Stimulated activated CD4-positive, alpha-beta T cell treated with anti-CD3 and anti-CD28 coated beads, Interleukin-1b, Interleukin-23, amount 100 ng/mL, for 1 hour (primary cell): ENCODE measurements at places on chromosomes 7 and 10.

DNA sequence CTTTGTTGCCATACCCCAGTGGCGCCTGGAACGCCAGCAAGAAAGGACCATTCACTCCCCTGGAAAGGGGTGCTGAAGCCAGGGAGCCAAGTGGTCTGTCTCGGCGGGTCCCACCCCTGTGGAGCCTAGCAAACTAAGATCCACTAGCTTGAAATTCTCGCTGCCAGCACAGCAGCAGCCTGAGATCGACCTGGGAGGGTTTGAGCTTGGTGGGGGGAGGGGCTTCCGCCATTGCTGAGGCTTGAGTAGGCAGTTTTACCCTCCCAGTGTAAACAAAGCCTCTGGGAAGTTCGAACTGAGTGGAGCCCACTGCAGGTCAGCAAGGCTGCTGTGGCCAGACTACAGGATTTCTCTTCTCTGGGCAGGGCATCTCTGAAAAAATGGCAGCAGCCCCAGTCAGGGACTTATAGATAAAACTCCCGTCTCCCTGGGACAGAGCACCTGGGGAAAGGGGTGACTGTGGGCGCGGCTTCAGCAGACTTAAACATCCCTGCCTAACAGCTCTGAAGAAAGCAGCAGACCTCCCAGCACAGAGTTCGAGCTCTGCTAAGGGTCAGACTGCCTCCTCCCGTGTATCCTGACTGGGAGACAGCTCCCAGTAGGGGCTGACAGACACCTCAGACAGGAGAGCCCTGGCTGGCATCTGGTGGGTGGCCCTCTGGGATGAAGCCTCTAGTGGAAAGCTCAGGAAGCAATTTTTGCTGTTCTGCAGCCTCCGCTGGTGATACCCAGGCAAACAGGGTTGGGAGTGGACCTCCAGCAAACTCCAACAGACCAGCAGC lies 281.1 kb upstream of the SP4 start:
- no peak for DNase-seq

DNA sequence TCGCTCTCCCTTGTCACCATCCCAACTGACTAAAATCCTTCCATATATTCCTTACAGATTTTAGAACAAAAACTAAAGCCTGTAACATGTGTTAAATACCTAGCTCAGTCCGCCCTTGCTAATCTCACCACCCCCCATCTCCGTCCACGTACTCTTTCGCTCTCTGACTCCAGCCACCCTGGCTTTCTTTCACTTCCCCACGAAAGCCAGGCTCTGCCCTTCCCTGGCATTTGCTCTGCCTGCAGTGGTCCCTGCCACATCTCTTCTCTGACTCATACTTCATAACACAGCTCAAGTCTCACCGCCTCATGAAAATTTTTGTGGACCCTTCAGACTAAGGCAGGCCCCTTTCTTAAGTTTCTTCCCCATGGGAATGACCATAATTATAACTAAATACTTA lies 11.7 kb upstream of the GPAM start:
- no peak for DNase-seq

- DNase-seq = no peak
These were observed 174.2 kb upstream of the ZNF32 start for GRCh38 chr10:43822631-43823580.

GRCh38 chr10:62463364-62463763 lies 89.2 kb downstream of the ZNF365 start:
- DNase-seq = no peak

DNA sequence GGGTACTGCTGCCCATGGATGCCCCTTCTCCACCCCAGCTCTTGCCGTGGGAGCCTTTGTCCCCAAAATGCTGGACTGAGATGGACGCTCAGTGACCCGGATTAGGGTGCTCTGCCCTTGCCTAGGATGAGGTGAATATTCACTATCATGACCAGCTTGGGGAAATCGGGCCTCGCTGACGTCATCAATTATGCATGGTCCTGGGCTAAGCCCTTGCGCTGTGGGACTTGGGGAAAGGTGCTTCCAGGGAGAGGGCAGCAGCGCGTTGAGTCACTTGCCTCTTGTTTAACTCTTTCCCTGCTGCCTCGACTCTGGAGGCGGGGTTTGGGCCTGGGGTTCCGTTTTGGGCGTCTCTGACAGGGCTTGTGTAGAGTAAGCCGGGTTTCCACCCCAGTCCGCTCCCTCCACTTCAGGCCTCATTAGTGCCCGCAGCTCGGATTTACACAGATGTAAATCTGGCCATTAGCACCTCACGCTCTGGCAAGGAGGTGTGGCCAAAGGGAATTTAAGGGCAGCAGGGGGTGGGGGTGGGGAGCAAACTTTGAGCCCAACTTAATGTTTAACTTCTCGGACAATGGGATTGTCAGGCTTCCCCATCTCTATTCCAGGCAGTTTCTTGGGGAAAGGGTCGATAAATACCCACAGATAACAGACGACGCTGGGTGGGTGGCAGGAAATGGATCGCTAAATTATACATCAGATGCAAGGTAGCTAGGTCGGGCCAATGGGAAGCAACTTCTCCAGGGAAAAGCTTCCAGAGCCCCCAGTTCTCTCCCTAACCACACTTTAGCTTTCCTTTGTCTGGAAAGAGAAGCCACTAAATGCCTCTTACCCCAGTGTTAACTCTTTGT lies 51.3 kb upstream of the TCF7L2 start:
- no peak for DNase-seq

GRCh38 chr10:113954409-113954808 lies 89.3 kb upstream of the ADRB1 start:
- no peak for DNase-seq

DNA sequence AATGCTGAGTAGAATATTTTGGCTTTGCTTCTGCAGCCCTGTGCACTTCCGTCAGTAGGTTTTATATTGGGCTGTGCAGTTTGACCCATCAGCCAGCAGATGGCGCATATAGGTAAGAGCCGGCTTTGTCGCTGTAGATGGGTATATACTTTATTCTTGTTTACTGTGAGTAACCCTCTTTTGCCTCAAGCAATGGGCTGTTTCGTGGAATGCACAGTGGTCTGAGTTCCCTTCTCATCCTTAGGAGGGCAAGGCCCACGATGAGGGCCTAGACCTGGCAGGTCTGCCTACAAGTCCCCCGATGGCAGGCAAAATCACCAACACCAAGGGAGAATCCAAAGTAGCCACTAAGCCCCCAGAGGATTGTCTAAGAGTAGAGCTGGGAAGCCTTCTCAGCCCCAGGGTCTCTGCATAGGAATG lies 1002.9 kb upstream of the KCND2 start:
- DNase-seq = no peak

DNA sequence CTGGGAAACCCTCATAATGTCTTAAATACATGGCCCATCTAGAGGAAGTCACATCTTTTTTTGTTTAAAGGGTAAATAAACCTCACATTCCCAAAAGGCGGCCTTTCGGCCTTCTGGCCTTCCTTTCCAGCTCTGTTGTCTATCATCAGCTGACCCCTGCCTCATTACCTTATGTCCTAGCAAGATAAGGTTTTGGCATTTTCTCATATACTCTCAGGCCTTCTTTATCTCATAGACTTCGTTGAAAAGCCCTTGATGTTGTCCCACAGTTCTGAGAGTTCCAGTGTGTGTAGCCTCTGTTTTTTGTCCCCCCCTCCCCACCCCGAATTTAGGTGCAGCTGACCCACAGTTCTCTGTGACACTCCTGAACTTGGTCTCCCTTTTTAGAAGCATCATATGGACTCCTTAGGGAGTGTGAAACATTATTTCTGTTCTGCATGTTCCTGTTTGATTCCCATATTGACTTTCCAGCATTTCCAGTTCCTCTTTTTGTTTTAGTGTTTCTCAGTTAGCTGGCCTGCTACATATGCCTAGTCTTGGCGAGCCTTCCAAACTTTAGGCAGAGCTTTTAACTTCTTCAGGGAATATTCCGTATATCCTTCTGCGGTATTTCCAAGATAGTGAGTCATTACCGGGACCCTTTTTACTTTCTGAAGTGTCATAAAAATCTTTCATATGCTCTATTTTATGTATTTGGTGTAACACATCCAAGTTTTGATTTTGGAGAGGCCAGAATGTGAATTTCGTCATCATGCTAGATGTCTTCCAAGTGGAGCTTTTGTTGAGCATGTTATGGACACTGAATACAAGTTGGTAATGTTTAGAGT lies 138.5 kb downstream of the LRRC4 start:
- DNase-seq = no peak

- no peak for DNase-seq
These were observed 145.1 kb downstream of the KCNMA1 start for GRCh38 chr10:77492368-77492994.
